Stimulated activated CD8-positive, alpha-beta memory T cell treated with anti-CD3 and anti-CD28 coated beads, Interleukin-15, amount 100 ng/mL, for 4 hours (primary cell): ENCODE measurements at places on chromosomes 1 and 21.

- no peak for DNase-seq
Observed at GRCh38 chr1:23417570-23417969, 7.0 kb downstream of the TCEA3 start.

DNA sequence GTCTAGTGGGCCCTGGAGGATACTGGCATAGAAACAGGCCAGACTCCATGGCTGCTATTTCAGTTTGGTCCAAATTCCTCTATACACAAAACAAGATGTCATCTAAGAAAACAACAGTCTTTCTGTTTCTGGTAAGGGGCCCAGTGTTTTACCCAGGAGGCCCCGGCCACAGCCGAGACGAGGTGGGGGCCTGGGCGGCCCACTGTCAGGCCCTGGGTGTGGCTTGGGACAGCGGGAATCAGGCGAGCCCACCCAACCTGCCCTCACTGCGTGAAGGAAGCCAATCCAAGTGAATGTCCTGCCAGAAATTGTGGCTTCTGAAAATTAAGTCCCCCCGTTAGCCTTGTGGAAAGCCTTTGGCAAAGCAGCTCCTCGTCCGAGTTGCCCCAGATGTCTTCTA lies 31.2 kb upstream of the GPR153 start:
- no peak for DNase-seq

- no peak for DNase-seq
Observed at GRCh38 chr1:210499956-210500355, 171.3 kb downstream of the HHAT start.

GRCh38 chr1:45550401-45551351 lies at the start of gene AKR1A1:
TSS of gene AKR1A1 (plus strand) at chr1:45550826. CDS start at chr1:45561795, 10,969 bp downstream.
- peak; percentile 73 for DNase-seq

GRCh38 chr1:182211386-182211785 lies 149.9 kb upstream of the ZNF648 start:
- no peak for DNase-seq

DNA sequence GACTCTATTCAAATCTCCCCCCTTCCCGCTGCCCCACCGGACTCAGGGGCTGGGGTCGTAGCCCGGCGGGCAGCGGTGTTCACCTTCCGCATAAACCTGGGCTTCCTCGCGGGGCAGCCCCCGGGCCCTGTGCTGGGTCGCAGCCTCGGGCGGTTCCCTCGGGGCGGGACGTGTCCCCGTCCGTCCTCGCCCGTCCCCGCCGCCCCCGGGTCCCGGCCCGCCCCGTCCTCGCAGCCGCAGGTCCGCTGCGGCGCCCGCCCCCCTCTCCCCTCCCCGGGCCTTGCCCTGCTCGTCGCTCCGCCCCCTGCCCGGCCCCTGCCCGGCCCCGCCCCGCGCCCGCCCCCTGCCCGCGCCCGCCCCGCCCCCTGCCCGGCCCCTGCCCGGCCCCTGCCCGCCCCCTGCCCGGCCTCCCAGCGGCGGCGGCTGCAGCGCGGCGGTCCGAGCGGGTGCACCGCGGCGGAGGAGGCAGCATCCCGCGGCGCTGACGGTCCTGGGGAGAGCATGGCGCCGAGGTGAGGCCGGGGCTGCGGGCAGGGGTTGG lies at the start of gene COL18A1:
Gene COL18A1, plus strand, starts transcription at position 436 of the 541 bp plus-strand sequence. Its CDS starts 66 bp downstream, at position 502.
- no peak for DNase-seq

DNA sequence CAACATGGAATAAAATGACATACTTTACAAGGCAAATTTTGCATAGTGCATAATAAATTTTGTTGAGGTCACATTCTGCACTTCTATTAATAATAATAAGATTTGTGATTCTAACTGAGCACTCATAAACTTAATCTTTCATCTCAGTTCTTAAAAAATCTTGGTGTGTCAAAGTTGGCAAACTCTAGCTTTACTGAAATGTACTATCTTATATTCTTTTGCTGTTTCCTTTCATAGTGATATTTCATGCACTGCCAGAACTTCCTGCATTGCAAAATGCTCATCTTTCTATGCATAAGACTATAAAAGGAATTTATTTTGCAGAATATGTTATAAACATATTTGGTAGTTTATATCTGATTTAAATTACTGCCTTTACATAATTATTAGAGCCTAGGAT lies 797.6 kb downstream of the ADGRL2 start:
- no peak for DNase-seq

DNA sequence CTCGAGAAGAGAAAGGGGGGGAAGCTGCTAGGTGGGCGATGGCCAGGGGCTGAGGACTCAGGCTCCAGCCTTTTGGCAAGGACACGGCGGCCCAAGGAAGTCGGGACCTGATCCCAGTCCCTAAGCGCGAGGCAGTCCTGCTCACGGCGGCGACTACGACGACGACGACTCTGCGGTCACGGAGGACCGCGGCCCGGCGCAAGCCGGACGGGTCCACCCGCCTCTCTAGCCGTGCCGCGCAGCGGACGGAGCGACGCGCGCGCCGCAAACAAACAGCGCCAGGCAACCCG lies 401 bp downstream of the WNT9A start:
- no peak for DNase-seq

DNA sequence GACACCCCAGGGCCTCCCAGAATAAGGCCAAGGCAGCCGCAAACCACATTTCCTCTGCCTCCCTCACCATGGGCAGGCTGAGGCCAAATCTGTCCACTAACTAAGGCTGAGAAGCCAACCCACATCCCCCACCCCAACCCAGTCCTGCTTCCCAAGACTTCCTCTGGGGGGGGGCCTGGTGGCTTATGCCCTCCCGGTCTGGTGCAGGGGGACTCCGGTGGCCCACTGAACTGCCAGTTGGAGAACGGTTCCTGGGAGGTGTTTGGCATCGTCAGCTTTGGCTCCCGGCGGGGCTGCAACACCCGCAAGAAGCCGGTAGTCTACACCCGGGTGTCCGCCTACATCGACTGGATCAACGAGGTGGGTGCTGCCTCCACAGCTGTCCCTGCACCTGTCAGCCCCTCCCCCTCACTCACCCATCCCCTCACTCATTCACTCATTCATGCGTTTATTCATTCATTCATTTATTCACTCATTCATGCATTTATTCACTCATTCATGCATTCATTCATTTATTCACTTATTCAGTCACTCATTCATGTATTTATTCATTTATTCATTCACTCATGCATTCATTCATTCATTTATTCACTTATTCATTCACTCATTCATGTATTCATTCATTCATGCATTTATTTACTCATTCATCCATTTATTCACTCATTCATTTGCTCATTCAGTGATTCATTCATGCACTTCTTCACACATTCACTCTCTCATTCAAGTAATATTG lies 7.3 kb downstream of the CTRC start:
- no peak for DNase-seq

DNA sequence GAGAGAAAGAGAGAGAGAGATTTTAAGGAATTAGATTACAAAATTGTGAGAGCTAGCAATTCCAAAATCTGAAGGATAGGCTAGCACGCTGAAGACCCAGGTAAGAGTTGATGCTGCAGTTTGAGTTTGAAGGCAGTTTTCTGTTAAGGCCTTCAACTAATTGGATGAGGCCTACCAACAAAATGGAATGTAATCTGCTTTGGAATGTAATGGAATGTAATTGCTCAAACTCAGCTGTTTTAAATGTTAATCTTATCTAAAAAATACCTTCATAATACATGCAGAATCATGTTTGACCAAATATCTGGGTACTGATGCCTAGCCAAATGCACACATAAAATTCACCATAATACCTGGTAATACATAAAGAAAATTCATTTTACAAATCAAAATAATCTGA lies 976.1 kb downstream of the LTN1 start:
- no peak for DNase-seq
